ENCODE measurements at places on chromosomes 7 and 10.

GRCh38 chr7:44284216-44284615 is 41.2 kb downstream of the CAMK2B start:
- no peak for DNase-seq

GRCh38 chr7:22962775-22963350 is 51.1 kb downstream of the HYCC1 start:
- DNase-seq: no peak

GRCh38 chr10:97393034-97393573 is 8.0 kb downstream of the RRP12 start:
- DNase-seq: no peak

GRCh38 chr10:76892766-76893479 is 744.7 kb downstream of the KCNMA1 start:
- no peak for DNase-seq

DNA sequence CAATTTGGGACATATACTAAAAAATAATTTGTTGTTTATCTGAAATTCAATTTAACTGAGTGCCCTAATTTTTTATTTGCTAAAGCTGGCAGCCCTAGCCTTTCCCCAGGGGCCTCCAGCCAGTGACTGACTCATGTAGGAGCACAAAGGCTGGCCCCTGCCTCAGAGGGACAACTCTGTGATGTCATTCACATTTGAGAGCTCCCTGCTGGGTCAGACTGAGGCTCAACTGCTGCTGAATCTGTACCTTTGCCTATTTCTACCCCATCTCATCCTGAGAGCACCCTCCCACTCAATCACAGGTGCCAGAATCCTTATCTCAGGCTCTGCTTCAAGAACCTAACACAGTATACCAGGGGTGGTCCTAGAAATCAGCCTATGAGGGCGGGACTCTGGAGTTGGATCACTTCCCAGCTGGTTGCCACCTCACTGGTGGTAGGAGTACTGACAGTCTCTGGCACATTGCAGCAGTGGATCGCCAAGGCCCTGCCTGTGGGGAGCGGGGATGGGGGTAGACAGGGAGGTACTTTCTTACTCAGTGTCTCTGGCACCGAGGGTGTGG is 11.6 kb downstream of the GCK start:
- DNase-seq: no peak

DNA sequence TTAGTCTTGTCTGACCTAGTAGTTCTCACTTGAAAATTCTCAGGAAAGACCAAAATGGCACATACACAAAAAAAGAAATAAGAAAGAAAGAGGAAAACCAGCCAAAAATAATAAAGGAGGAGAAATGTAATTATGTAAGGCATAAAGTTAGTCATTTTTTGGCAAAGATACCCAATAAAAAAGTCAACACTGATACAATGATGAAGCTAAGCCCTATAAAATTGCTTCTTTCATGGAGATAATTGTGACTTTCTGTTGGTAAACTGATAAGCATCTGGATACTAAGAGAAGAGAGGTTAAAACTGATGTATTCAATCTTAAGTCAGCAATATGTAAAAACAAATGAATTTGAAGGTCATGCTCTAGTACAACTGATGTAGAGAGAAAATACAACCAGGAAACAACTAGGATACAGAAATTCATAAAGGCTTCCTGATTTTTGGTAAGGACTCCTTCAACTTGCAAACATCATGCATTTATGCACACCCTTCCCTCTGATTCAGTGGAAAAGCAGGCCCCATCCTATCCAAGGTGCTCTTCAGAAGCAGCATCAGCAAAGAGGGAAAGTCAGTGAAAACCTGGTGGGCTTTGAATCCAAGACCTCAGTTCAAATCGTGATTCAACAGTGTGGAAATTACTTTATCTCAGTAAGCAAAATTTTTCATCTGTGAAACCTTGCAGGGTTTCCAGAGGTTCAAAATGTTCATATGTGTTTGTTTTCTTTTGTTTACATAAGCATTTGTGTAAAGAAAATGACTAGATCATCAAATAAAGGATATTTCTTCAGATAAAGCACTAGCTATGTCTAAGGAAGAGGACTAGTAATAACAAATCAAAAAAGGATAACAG is 32.6 kb downstream of the IMMP2L start:
- no peak for DNase-seq
